Cardiac muscle cell (in vitro differentiated cells and primary cell): ENCODE measurements at places on chromosomes 3 and 15. TPM values are rescaled to one million over a fixed set of nuclear protein-coding genes. Genes with fewer than 3 reads are reported as not detected.
A peak's percentile ranks its signal among the peaks of the same experiment; 100 is the strongest.

- DNase-seq = no peak
These were observed 140.4 kb downstream of the NEK10 start for GRCh38 chr3:27228805-27229204.

Gene PIF1
- 3.5 and 70.9 TPM in 2 replicates for total RNA-seq

DNA sequence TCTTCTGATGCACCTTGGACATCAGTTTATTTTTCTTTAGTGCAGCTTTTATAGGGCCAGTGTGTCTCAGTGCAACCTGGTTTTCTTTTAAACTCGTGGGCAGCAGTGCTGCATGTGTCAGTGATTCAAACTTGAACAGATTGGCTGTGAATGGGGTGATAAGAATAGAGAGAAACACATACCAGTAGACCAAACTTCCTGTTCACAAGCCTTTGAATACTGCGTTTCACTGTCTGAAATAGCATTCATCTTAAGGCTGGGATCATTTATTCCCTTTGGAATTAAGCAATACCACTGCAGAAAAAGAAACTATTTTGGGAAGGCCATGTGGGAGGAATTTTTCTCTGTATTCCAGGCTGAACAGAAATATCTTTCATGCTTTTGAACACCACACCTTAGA lies 51.7 kb downstream of the PHLDB2 start:
- peak; percentile 41 for DNase-seq

DNA sequence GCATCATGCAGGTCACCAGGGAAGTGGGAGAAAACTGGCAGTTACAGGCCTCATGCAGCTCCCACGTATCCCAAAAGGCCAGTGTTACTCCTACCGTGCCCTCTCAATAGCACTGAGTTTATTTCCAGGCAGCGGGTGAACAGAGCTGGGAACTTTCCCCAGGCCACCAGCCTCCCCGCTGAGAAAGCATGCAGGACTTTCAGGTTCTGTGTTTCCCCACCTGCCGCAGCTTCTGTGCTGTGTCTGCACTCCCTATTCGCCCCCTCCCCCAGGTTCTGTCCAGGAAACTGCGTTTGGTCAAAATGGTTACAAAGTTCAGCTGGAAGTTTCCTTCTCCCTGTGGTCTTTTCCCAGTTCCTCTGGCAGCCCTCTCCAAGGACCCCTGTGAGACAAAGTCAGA lies 21.4 kb downstream of the NEK11 start:
- no peak for DNase-seq

DNA sequence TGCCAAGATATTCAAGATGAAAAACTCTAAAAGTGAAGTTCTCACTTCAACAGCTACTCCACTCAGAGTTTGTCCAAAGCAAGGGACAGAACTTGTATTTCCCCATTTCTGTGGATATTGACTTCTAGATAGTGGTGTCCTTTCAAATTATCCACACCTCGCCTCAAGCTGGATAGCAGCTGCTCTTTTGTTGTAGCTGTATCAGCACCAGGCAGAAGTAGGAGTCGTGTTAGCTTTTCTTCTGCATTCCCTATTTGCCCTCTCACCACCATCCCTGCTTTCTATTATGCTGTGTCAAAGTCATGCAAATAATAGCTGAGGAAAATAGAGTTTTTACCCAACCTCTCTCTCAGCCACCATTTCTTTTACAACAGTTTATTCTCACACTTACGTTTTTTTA lies 303.8 kb downstream of the EPHA3 start:
- no peak for DNase-seq

DNA sequence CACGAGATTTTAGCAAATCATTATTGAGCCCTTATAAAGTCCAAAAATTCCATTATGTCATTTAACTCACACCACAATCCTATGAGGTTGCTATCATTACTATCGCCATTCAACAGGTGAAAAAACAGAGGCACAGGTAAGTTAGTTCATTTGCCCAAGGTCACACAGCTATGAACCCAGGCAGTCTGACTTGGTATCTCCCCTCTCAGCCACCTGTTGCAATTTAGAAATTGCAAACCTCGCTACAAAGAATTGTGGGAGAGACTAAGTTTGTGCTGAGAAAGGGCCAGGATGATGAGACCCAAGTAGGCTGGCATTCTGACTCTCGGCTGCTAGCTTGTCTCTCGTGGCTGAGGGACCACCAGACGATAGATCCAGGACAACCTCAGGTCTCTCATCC lies 57.7 kb downstream of the LMCD1 start:
- DNase-seq = no peak
